Activated CD4-positive, alpha-beta T cell treated with anti-CD3 and anti-CD28 coated beads for 24 hours (primary cell): ENCODE measurements at places on chromosomes 7 and 10.
A peak's percentile ranks its signal among the peaks of the same experiment; 100 is the strongest.

DNA sequence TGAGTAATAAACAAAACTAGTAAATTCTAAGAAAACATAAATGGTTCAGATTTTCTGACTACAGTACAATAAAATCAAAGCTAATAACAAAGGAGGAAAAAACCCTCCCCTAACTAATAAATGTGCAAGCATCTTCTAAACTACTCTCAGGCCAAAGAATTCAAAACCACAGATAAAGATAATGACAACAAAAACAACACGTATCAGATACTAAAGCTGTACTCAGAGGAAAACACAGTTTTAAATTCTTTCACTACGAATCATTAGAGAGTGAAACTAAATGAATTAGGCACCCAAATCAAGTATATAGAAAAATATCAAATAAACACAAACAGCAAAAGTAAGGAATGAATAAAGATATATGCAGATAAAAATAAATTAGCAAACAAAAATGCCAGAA is 200.9 kb downstream of the TEX36 start:
- no peak for DNase-seq

DNA sequence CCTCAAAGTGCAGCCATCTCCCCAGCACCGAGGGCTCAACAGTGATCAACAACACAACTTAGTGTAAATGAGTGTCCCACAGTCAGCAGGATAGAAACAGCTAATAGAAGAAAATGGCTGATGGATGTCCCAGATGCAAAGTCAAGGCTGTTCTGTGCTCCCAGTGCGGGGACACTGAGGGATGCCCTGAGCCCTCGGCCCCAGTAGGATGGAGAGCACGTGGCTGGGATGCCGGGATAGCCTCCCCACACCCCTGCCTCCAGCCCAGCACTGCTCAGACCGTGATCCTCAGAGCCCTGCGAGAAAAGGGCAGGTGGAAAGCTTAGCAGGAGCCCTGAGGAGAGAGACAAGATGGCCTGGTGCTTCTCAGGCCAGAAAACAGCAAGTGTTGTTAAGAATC is 243.9 kb upstream of the TCERG1L start:
- no peak for DNase-seq

GRCh38 chr7:131745390-131746248 is 189.2 kb upstream of the PODXL start:
- no peak for DNase-seq

DNA sequence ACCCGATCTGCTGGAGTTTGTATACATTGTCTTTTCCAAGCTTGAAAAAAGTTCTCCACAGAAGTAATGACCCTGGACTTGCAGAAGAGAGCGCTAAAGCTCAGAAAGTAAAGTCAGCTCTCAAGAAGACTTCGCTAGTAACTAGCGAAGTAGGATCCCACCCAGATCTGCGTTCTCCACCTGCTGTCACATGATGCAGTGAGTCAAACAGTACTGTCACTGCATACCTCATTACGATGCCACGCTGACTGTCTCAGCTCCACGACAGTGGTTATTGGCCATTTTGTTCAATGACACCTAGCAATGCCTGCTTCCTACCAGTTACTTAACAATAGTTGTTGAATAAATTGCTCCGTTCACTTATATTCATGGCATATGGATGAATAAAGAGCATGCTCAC is 29.7 kb upstream of the SEC61G start:
- peak; percentile 7 for DNase-seq

GRCh38 chr7:29951206-29951605 is 38.4 kb downstream of the SCRN1 start:
- no peak for DNase-seq

DNA sequence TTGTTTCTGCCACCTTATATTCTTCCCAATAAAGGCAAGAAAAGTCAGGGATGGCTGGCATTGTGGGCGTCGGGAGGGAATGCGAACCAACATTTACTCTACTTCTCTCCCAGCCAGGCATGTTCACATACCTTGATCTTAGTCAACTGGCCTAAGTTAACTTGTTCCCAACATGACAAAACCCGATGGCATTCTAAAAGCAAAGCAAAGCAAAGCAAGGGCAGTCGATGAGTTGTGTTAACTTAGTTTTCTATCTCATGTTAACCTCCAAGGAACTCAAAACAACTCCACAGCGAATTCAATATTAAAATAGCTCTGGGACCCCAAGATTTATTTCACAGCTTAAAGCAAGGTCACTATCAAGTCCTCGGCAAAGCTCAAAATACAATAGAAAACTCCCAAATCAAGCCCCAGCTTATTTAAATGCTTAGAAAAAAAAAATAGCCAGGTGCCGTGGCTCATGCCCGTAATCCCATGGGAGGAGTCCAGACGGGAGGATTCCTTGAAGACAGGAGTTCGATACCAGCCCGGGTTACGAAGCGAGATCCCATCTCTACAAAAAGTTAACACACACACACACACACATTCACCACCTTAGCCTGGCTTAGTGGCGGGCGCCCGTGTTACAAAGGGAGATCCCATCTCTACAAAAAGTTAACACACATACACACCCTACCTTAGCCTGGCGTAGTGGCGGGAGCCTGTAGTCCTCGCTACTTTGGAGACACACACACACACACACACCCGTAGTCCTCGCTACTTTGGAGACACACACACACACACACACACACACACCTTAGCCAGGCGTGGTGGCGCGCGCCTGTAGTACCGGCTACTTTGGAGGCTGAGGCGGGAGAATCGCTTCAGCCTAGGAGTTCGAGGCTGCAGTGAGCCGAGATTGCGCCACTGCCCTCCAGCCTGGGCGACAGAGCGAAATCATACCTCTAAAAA is 901 bp upstream of the CCNY start:
- no peak for DNase-seq

GRCh38 chr10:18140149-18140956 is at the start of gene CACNB2:
Gene CACNB2 (plus strand): TSS chr10:18140424.
- no peak for DNase-seq

GRCh38 chr10:26858707-26859034 is 2.1 kb downstream of the ABI1 start:
- no peak for DNase-seq

GRCh38 chr7:100093054-100093453 is 4.3 kb downstream of the COPS6 start:
- DNase-seq = no peak

DNA sequence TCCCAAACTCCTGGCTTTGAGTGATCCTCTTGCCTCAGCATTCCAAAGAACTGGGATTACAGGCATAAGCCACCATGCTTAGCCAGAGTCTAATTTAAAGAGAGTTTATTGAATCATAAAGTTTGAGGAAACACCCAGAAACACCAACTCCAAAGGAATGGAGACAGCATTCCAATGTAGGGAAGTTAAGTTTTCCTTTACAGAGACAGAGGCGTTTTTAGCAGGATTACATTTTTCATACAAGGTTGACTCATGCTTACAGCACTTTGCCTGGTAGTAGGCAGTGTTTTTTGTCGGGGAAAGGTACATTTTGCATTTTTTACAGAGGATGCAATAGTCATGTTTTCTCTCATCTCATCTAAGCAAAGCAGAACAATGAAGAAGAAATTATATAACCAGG is 18.9 kb upstream of the OPN4 start:
- no peak for DNase-seq

DNA sequence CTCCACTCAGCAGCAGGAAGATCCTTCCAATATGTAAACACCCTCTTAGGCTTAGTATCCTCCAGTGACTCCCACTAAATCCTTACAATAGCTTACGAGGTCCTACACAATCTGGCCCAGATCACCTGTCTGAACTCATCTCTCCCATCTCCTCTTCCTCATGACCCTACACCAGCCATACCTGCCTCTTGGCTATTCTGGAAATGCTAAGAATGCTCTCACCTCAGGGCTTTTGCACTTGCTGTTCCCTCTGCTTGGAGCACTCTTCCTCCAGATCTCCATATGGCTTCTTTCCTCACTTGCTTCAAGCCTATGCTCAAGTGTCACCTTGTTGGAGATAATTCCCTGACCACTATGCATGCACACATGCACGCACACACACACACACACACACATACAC is 50.8 kb upstream of the FRMD4A start:
- DNase-seq = no peak

- DNase-seq = no peak
Observed at GRCh38 chr10:115975506-115975905, 297.5 kb downstream of the GFRA1 start.

DNA sequence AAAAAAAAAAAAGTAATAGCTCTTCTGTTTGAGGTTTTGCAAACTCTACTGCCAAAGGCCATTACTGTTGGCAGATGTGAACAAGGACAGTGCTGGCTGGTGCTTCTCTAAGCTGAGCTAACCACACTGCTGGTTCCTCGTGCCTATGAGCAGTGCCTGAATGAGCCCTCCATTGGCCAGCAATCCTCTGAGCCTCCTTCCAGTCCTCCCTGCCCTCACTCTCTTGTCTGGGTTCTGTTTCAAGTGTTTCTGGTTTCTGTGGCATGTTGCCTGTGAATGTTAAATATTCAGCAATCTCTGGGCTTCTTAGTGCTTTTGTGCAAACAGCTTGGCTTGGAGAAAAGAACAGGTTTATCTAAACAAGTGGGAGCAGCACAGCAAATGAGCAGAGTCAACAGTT is 161.3 kb upstream of the AUTS2 start:
- DNase-seq = no peak
